ENCODE measurements at places on chromosomes 13 and 19.
A peak's percentile ranks its signal among the peaks of the same experiment; 100 is the strongest.

DNA sequence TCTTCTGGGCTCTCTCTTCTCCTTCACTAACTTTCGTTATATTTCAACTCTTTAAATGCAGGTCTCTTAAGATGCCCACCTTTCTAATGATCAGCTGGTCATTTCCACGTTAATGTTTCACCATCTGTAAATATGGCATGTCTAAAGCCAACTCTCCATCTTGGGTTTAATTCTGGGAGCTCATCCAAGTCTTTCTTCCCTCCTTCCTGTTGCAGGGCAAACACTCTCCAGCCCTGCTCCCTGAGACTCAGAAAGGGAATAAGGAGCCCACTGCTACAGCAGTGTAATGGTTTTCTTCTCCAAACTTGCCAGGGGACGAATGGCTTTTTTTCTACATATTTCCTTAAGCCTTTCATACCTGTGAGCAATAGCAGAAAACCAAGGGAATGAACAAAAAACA is 73.3 kb upstream of the SOX1 start:
- no peak for DNase-seq

- DNase-seq, result no peak
These were observed at the start of gene GPR108 for GRCh38 chr19:6737284-6737872. TSS of gene GPR108 (minus strand) at chr19:6737580. CDS start at chr19:6737576, 4 bp downstream.

DNA sequence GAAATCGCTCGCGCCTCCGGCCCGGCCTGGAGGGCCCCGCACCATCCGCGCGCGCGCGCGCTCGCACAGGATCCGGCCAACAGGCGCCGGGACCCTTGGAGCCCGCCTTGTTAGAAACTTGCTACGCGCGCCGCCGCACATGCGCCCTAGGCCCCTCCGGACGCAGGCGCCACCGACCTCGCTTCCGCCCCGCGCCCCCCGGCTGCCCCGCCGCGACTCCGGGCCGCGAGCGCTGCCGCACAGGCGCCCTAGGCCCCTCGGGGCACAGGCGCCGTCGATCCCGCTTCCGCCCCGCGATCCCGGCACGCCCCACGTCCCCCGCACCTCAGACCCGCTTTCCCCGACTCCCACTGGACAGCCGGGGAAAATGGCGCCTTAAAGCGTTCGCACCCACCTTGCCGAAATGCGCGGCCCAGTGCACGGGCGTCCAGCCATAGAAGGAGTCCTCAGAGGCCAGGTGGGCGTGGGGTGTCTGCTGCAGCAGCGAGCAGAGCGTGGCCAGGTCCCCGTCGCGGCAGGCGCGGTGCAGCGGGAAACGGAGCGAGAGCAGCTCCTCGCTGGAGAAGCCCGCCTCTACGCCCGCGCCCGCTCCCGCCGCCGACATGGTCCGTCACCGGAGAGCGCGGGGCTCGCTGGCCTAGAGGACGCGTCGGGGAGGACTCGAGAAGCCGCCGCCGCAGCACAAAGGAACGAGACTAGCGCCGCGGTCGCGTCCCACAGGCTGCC is 375 bp downstream of the ANKRD10 start:
- DNase-seq, result peak; percentile 97

DNA sequence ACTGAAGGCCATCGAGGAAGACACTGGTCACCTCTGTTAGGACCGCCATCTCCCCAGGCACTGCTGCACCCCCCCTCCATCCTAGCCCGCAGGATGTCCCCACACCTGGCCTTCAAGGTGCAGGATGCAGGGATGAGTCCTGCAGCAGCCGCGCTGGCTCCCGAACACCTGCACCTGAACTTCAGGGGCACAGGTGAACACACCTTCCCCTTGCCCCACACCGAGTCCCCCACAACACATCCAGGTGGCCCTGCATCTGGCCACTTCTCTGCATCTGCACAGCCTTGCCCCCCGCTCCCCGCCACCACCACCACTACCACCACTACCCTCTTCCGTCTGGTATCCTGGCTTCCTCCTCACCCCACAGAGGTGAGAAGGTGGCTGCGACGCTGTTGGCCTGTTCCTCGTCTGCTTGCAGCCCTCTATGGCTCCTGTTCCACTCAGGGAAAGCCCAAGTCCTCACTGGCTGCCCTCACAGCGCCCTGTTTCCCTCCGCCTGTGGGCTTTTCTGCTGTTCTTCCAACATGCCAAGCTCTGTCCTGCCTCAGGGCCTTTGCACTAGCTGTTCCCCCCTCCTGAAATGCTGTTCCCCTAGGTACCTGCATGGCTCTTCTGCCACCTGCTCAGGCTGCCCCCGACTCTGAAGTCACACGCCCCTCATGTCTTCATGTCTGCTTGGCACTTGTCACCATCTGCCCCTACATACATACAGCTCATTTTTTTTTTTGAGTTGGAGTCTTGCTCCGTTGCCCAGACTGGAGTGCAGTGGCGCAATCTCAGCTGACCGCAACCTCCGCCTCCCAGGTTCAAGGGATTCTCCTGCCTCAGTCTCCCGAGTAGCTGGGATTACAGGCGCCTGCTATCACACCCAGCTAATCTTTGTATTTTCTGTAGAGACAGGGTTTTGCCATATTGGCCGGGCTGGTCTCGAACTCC is 1.4 kb upstream of the CERS1 start:
- no peak for DNase-seq

- no peak for DNase-seq
These were observed 68.9 kb upstream of the GPR183 start for GRCh38 chr13:99376132-99376531.

DNA sequence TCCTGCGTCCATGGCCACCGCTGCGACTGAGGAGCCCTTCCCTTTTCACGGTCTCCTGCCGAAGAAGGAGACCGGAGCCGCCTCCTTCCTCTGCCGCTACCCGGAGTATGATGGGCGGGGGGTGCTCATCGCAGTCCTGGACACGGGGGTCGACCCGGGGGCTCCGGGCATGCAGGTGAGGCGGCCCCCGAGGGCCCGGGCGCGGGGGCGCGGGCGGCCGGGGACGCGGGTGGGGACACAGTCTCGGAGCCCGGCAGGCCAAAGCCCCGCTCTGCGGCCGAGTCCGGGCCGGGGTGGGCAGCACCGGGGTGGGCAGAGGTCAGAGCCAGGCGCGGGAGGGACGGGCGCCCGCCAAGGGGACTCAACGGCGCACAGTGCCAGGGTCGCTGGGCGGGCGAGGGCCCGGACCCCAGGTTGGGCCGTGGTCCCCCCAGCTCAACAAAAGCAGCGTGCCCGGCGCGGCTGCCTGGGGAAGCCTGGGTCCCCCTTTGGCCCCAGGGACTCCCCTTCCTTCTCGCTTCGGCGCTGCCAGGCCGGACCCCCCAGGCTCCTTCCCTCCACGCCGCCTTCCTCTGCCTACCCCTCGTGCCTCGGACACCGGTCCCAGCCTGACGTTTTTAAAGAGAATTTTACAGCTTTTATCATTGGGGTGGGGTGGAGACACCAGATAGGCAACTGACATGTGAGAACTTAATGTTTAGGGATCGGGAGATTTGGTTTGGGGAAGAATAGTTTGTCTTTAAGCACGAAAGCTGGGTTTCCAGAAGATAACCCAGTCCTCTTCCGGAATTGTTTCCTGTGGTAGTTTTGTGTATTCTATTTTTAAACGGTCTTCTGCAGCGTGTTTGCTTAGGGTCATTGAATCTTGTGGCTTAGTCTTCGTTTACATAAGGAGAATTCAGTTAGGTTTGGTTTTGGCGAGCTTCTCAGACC is 509 bp downstream of the TPP2 start:
- no peak for DNase-seq

GRCh38 chr19:843180-843835 is 2.5 kb downstream of the PRTN3 start:
- peak; percentile 23 for DNase-seq

DNA sequence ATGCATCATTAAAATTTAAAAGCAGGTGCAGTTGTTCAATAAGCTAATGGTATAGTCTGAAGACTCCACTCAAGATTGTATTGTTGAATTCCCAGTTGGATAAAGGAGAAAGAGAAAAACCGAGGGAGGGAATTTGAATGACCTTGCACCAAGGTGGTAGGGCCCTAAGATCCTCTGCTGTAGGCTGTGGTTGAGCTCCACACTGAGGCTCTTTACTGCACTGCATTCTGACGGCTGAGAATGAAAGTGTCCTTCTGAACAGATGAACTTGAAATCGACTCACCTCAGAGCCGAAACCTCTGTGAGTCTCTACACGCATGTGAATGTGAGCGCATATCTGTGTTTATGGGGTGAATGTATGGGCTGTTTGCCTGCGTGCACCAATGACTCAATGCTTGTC is 388.9 kb upstream of the DACH1 start:
- peak; percentile 67 for DNase-seq

- DNase-seq, result no peak
These were observed 297.6 kb downstream of the SLITRK6 start for GRCh38 chr13:85501616-85502015.

DNA sequence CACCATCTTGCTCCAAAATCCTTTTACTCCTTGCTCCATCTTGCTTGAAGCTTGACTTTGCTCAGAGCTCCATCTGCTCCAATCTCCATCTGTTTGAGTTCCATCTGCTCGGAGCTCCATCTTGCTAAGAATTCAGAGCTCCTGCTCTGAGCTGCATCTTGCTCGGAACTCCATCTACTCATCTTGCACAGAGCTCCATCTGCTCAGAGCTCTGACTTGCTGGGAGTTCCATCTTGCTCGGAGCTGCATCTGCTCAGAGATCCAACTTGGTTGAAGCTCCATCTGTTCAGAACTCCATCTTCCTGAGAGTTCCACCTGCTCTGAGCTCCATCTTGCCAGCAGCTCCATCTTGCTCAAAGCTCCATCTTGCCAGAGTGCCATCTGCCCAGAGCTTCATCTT is 80.6 kb upstream of the ZNF98 start:
- no peak for DNase-seq

DNA sequence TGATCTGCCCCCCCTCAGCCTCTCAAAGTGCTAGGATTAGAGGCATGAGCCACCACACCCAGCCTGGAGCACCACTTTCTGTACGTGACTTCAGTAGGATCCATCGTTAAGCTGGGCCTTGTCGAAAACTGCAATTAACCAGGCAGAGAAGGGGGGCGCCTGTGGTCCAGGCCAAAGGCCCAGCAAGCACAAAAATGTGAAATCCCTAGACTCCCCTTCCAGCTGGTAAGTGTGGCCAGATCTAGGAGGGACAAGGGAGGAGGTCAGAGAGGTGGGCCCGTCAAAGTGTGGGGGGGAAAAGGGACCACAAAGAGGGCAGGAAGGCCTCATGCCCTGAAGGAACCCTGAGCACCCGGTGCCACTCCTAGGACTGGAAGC is 13.8 kb downstream of the DDX39A start:
- no peak for DNase-seq

DNA sequence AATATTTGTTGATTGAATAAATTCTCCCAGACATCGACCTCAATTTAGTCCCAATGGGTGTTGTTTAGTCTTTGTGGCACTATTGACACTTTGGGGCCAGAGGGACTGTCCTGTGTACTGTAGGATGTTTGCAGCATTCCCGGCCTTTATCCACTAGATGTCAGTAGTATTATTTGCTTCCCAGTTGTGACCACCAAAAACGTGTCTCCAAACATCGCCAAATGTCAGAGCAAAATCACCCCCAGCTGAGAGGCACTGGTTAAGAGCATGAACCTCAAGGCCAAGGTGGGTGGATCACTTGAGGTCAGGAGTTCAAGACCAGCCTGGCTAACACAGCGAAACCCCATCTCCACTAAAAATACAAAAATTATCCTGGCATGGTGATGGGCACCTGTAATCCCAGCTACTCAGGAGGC is 15.4 kb downstream of the NLRP12 start:
- no peak for DNase-seq

- DNase-seq, result no peak
These were observed 75.6 kb upstream of the ZNF507 start for GRCh38 chr19:32269831-32270230.

DNA sequence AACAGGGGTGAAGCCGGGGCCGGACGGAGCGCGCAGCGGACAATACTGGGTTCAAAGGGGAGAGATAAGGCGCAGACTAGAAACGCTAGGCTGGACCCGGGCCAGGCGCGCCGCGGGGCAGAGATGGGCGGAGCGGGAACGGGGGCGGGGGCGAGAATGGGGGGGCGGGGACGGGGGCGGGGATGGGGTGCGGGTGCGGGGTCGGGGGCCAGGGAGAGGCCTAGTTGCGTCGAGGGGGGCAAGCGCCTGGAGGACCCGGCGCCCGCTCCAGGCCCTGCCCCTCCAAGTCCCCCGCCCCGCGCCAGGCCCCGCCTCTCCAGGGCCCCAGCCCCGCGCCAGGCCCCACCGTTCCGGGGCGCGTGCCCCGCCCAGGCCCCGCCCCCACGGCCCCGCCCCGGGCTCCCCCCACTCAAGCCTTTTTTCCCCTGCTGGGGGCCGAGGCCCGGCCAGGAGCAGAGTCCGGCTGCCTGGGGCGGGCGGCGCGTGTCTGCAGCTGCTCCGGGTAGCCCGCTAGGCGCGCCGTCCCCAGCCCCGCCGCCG is at the start of gene CERS4:
Gene CERS4, plus strand, starts transcription at position 449 of the 540 bp plus-strand sequence. CDS start 41,707 bp downstream, outside the sequence.
- DNase-seq, result peak; percentile 70

DNA sequence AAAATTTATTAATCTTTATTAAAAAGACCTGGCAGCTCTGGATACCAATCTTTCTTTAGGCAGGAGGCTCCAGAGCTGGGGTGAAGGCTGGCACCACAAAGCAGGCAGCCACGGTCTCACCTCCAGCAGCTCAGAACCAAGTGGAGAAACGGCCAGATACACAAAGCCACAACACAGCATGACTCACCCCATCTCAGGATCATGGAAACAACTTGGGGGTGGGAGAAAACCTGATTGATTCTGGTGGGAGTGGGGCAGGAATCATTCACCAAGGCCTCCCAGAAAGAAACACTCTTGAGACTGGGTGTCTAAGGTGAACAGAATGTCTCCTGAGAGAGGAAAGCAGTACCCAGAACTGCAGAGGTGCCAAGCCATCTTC is 64.2 kb downstream of the CRYL1 start:
- no peak for DNase-seq

DNA sequence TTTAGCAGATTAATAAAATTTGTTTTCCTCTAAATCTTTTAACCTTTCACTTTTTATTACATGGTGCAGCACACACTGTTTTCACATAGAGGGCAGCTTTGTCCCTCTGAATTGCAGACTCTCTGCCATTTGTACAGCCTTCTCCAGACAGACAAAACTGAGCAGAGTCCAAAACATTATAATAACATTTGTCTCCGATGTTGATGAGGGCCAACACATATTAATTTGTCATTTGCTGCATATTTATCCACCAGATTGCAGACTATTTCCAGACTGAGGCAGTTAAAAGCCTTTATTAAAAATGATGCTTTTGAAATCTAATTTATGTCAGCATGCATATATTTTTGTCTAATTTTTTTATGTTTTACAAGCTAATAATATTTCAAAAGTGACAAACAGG is 1251.9 kb upstream of the SLC10A2 start:
- DNase-seq, result peak; percentile 21

GRCh38 chr19:14694641-14695266 is 4.9 kb downstream of the ZNF333 start:
- DNase-seq, result no peak

All from COR-L47 (cell line).